H1 (cell line): ENCODE measurements at places on chromosomes 5 and 9.

DNA sequence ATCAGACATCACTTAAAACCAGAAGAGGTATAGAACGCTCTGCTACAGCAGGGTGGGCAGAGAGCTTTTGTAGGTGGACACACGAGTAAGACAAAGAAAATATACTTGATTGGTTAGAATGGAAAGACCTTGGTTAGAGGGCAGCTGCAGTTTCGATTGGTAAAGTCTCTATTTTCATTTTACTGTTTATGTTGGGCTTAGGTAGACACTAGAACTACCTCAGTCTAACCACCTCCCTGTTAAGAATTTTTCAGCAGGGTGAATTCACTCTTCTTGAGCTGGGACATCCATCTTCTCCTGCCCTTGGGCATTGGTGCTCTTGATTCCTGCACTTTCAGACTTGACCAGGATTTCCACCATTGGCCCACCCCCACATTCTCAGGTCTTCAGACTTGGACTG lies 116.3 kb downstream of the BASP1 start:
- DNase-seq: no peak
- no peaks in the 10 kb centered on the region for H3K27me3 ChIP-seq
- H3K36me3 ChIP-seq: no peaks in the 10 kb centered on the region
- no peaks in the 10 kb centered on the region for H3K4me1 ChIP-seq
- no peak overlapping the region for H3K27ac ChIP-seq

GRCh38 chr5:80797428-80798024 lies 142.7 kb upstream of the DHFR start:
- H3K4me1 ChIP-seq: no peaks in the 10 kb centered on the region
- no peak for DNase-seq
- H3K27me3 ChIP-seq: no peaks in the 10 kb centered on the region
- no peak overlapping the region for H3K4me3 ChIP-seq

DNA sequence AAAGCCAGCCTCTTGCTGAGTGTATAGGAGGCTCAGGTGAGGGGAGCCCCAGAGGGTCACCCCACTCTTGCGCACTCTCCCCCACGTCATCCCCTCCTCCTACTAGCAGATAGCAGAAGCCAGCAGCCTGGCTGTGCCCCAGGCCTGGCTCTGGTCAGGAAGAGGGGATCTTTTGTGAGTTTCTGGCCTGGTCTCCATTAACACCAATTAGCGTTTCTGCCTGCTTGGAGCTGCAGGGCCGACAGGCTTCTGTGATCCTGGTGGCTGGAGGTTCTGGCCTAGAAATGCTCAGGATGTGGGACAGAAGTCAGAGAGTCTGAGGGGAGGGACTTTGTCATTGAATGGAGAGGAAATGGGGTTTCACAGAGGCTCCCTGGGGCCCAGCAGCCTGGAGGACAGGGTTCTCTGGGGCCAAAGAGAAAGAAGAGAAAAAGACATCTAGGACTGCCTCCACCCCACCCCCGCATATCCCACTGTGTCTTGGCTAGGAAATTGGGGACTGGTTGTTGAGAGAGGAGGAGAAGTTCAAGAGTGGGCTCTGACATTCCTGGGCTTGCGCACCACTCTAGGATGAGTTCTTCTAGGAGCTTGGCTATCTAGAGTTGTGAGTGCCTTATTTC lies 47.5 kb upstream of the ARAP3 start:
- peaks cover 10% of the 10 kb centered on the region for H3K4me1 ChIP-seq
- no peak overlapping the region for H3K27ac ChIP-seq
- H3K36me3 ChIP-seq: no peaks in the 10 kb centered on the region
- H3K4me3 ChIP-seq: no peak overlapping the region
- H3K27me3 ChIP-seq: no peaks in the 10 kb centered on the region

DNA sequence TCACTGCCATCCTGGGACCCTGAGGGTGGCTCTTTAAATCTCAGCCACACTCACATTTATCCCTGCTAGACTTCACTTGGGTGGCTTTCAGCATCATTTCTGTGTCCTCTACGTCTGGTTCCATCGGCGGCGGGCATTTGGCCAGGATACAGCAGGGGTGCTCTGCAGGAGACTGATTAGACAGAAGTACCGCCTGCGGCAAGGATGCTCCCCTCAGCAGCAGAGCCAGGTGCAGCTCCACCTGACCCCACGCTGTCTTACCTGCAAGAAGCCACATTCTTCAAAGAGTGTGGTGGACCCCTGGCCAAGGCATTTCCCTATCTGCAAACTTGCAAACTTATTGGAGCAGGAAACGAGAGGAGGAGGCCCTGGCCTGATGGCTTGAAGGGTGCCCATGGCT lies 309.8 kb upstream of the IRX4 start:
- no peaks in the 10 kb centered on the region for H3K27me3 ChIP-seq
- no peaks in the 10 kb centered on the region for H3K4me1 ChIP-seq
- H3K27ac ChIP-seq: no peak overlapping the region
- H3K4me3 ChIP-seq: no peak overlapping the region
- DNase-seq: peak; percentile 23

- H3K4me3 ChIP-seq: no peak overlapping the region
- H3K4me1 ChIP-seq: no peaks in the 10 kb centered on the region; the same call in 1 of the 2 replicates
- no peak overlapping the region for H3K27ac ChIP-seq
Measured at GRCh38 chr9:129773262-129774048, 20.6 kb upstream of the PTGES start.

GRCh38 chr9:4035777-4036176 lies 264.1 kb downstream of the GLIS3 start:
- no peak for DNase-seq
- no peak overlapping the region for H3K27ac ChIP-seq
- no peak overlapping the region for H3K4me3 ChIP-seq
- H3K36me3 ChIP-seq: no peaks in the 10 kb centered on the region

DNA sequence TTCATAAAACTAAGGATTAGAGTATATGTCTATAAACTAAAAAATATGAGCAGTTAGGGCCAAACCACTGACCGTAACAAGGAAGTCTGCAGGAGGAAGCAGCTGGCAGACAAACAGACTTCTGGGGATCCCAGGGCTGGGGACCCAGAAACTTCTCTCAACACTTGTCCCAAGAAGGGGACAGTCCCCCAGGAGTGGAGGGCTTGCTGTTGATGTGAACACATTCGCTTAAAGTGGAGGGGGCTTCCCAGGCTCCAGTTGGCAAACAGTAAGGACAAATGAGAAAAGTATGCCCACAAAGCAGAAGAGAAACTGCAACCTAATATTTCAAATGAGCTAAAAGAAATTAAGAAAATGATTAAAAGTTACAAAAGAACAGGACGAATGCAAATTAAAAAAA lies 83.7 kb downstream of the PDE8B start:
- no peaks in the 10 kb centered on the region for H3K27me3 ChIP-seq
- no peak overlapping the region for H3K4me3 ChIP-seq
- H3K27ac ChIP-seq: no peak overlapping the region
- DNase-seq: no peak

DNA sequence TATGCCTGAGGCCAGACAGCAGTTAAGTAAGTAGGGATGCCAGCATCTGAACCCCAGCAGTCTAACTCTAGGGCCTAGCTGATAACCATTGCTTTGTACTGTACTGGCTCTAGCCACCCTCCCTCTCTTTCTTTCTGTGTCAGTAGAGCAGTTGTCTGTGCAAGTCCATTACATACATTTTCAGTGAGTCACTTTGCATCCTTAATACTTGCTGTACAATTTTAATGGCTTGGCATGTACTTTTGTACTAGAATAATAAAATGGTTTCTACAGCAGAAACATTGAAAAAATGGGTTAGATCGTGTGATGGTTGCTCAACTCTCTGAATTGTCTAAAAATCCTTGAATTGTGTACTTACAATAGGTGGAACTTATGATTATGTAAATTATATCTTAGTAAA lies 1.5 kb upstream of the TTC39B start:
- no peaks in the 10 kb centered on the region for H3K4me1 ChIP-seq
- no peak overlapping the region for H3K27ac ChIP-seq
- no peak overlapping the region for H3K4me3 ChIP-seq
- H3K36me3 ChIP-seq: no peaks in the 10 kb centered on the region
- H3K27me3 ChIP-seq: no peaks in the 10 kb centered on the region
- peak; percentile 16 for DNase-seq

GRCh38 chr9:128627906-128628305 lies 28.7 kb downstream of the DYNC2I2 start:
- no peak overlapping the region for H3K27ac ChIP-seq
- H3K4me1 ChIP-seq: no peaks in the 10 kb centered on the region
- H3K36me3 ChIP-seq: peaks cover 40% of the 10 kb centered on the region
- H3K4me3 ChIP-seq: no peak overlapping the region

GRCh38 chr5:40441733-40442132 lies 238.0 kb upstream of the PTGER4 start:
- no peak overlapping the region for H3K4me3 ChIP-seq
- no peak overlapping the region for H3K27ac ChIP-seq
- H3K27me3 ChIP-seq: no peaks in the 10 kb centered on the region
- no peaks in the 10 kb centered on the region for H3K4me1 ChIP-seq
- no peaks in the 10 kb centered on the region for H3K36me3 ChIP-seq

DNA sequence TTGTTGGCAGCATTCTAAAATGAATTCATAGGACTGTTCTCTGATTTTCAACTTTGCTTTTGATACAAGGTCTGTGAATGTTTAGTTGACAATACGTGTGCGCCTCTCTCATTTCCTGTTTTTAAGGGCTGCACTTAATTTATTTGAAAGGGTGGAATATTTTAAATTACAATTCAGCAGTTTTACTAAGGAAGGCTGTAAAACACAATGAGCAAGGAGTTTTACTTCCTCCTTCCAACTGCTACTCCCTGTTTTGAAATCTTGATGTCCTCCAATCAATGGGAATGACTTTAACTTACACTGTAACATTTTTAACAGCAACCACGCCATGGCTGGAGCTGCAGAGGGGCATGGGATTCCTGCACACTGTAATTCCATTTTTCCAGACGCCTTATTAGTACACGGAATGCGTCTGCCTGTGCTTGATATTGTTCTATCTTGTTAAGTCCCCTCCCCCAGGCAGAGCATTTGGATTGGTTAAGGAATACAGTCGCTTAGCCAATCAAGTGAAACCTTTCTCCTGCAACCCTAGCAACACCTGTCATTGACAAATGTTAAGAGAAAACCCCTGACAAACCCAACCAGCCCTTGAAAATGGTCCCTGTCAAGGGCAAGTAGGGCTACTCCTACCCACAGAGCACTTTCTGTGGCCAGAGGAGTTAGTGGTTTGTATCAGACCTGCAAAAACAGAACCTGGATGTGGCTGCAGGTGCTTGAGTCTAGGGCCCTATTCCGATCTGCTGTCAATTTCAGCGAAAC lies 12.5 kb upstream of the ZSWIM6 start:
- no peaks in the 10 kb centered on the region for H3K27me3 ChIP-seq
- no peaks in the 10 kb centered on the region for H3K4me1 ChIP-seq
- H3K27ac ChIP-seq: peak overlapping the region; percentile 47; the same call in 1 of the 2 replicates
- H3K4me3 ChIP-seq: peak overlapping the region; percentile 4; the same call in 1 of the 2 replicates

GRCh38 chr5:160363660-160364395 lies 6.6 kb downstream of the C1QTNF2 start:
- H3K4me3 ChIP-seq: no peak overlapping the region
- no peaks in the 10 kb centered on the region; the same call in 1 of the 2 replicates for H3K4me1 ChIP-seq
- H3K27me3 ChIP-seq: no peaks in the 10 kb centered on the region
- no peaks in the 10 kb centered on the region for H3K36me3 ChIP-seq
- H3K27ac ChIP-seq: no peak overlapping the region

DNA sequence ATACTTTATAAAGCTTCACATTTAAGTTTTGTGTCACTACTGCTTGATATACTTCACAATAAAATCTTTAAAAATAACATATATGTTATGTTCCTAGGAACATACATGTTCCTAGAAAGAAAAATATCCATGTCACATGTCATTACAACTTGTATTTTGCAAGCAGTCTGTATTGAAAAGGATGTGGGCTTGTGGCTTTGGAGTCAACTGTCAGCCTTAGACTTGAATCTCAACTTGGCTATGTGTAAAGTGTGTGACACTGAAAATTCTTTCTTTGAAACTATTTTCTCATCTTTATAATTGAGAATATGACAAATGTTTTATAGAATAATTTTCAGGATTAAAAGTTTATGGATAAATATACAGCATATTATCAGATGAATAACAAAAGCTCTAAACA lies 273.1 kb downstream of the KIAA0825 start:
- no peaks in the 10 kb centered on the region for H3K27me3 ChIP-seq
- no peaks in the 10 kb centered on the region for H3K36me3 ChIP-seq
- H3K27ac ChIP-seq: no peak overlapping the region
- no peak for DNase-seq
- no peak overlapping the region for H3K4me3 ChIP-seq
- no peaks in the 10 kb centered on the region for H3K4me1 ChIP-seq

DNA sequence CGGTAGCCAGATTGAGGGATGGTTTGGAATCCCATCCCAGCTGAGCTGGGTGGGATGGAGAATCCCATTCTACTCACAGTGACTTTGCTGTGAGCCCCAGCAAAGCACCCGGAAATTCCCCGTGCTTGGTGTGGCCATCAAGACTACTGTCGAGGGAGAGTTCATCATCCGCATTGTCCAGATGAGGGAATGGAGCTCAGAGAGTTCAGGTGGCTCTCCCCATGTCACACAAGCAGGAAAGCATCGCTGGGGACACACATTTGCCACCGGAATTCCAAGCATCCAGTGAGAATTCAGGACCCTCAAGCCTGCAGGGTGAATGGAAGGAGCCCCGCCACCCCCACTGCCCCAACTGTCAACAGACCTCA lies 54.4 kb downstream of the HRH2 start:
- H3K4me3 ChIP-seq: no peak overlapping the region
- no peak for DNase-seq
- H3K4me1 ChIP-seq: no peaks in the 10 kb centered on the region
- no peaks in the 10 kb centered on the region for H3K27me3 ChIP-seq
- H3K27ac ChIP-seq: no peak overlapping the region

- no peak for DNase-seq
- H3K27ac ChIP-seq: no peak overlapping the region
- H3K36me3 ChIP-seq: no peaks in the 10 kb centered on the region
- H3K27me3 ChIP-seq: no peaks in the 10 kb centered on the region
Measured at GRCh38 chr9:107292821-107293542, 9.9 kb downstream of the RAD23B start.

DNA sequence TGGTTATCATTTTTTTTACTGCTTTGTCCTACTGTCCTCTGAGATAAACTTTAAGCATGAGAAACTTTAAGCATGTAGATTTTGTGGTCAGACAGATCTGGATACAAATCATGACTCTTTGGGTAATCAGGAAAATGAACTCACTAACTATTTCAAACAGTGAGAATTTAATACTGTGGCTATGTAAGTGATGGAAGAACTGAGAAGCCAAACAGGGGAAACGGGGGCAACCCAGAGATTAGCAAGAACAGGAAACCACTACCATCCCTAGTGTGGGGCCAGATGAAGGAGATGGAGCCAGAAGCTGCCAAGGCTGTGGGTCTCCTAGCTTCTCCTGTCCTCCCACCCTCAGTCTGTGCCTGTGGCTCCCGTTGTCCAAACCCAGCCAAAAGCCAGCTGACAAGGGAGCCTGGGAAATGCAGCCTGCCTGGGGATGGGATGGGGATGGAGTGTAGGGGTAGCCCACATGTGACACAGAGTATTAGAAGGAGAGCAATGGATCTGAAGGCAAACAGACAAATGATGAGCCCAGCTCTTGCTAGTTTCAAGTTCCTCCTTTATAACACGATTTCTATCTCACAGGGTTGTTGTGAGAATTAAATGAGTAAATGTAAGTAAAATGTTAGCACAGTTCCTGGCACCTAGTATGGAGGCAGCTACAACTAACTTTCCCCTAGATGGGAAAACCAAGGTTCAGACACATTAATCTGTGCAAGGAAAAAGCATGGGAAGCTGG lies 27.7 kb upstream of the CDC23 start:
- H3K4me1 ChIP-seq: peaks cover 5% of the 10 kb centered on the region
- H3K36me3 ChIP-seq: no peaks in the 10 kb centered on the region
- H3K27me3 ChIP-seq: peaks cover 9% of the 10 kb centered on the region
- no peak for DNase-seq
- no peak overlapping the region for H3K4me3 ChIP-seq
- no peak overlapping the region for H3K27ac ChIP-seq
